ENCODE measurements at places on chromosomes 1 and 21. TPM values are rescaled to one million over a fixed set of nuclear protein-coding genes. Genes with fewer than 3 reads are reported as not detected.

Gene ANKRD65
- total RNA-seq, result 1.0 TPM

DNA sequence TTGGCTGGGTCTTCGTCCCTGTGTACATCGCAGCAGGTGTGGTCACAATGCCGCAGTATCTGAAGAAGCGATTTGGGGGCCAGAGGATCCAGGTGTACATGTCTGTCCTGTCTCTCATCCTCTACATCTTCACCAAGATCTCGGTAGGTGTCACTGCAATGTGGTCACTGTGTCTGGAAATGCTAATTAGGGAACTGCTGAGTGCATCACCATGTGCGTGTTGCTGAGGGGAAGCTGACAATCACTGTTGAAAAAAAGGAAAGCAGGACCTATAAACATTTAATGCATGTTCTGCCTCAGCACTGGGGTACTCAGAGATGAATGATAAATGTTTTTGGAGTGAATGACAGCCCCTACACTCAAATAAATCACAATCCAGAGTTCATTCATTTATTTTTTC lies 6.8 kb downstream of the SLC5A9 start:
- no peak for ATAC-seq

DNA sequence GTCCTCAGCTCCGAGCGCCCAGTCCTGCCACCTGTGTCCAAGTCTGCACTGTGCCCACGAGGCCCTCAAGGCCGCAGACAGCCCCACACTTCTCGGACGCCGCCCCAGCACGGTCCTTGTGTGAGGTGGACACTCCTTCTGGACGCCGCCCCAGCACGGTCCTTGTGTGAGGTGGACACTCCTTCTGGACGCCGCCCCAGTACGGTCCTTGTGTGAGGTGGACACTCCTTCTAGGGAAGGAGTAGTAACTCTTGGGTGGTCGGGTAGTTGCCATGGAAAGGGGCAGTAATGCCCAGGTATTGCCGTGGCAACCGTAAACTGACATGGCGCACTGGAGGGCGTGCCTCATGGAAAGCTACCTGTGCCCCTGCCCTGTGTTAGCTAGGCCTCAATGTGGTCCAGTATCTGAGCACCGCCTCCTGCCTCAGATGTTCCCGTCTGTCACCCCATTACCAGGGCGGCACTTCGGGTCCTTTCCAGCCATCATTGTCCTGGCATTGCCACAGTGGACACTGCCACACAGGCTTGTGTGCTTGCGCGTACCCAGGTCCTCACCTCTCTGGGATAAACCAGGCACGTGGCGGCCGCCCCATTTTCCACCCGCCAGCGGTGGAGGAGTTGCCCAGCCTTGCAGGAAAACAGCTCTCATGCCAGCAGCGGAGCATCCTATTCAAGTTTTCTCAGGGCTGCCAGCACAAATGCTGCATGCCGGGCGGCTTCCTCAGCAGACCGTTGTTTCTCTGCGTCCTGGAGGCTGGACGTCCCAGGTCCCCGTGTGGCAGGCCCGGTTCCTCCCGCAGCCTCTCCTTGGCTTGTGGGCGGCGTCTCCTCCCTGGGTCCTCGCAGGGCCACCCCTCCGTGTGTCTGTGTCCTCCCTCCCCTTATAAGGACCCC lies 40.8 kb upstream of the POFUT2 start:
- no peak for ATAC-seq

- peak; percentile 99 for ATAC-seq
Observed at GRCh38 chr1:225777583-225778336, at the start of gene SRP9. TSS of gene SRP9 (plus strand) at chr1:225777826. CDS start at chr1:225777941, 115 bp downstream.

GRCh38 chr1:202149566-202149965 lies 5.0 kb upstream of the ARL8A start:
- no peak for ATAC-seq

DNA sequence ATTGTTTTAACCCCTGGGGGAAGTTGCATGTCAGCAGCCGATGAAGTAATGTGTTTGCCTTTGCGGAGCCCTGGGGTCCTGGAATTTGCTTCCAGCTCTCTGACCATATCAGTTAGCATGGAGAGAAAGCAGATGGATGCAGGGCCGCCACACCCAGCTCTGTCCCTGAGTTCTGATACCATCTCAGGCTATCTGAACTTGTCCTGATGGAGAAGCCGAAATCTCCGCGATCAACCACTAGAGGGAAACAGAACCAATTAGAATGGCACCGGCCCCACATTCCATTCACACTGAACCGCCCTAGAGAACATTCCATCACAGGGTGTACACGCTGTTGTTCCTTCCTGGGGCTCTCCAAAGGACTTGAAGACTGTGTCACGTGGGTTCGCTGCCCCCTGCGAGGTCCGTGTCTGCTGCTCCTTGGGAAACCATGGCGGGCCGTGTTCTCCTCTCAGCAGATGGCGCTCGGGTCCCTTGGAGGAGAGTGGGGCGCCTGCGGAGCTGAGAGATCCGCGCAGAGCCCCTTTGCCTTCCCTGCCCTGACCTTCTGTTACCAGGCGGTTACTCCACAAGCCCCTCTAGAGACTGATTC lies 75.4 kb downstream of the ABCA4 start:
- ATAC-seq, result peak; percentile 44

DNA sequence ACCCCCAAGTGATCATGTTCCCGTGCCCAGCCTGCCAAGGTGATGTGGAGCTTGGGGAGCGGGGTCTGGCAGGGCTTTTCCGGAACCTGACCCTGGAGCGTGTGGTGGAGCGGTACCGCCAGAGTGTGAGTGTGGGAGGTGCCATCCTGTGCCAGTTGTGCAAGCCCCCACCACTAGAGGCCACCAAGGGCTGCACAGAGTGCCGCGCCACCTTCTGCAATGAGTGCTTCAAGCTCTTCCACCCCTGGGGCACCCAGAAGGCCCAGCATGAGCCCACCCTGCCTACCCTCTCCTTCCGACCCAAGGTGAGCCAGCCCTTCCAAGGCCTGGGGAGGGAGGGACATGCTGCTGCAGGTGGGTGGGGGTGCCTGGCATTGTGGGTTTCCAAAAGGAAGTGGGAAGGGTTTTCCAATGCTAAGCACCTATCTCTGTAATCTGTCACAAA lies 2.3 kb downstream of the TRIM46 start:
- ATAC-seq, result no peak

GRCh38 chr1:166914111-166914510 lies 38.0 kb upstream of the TADA1 start:
- no peak for ATAC-seq

DNA sequence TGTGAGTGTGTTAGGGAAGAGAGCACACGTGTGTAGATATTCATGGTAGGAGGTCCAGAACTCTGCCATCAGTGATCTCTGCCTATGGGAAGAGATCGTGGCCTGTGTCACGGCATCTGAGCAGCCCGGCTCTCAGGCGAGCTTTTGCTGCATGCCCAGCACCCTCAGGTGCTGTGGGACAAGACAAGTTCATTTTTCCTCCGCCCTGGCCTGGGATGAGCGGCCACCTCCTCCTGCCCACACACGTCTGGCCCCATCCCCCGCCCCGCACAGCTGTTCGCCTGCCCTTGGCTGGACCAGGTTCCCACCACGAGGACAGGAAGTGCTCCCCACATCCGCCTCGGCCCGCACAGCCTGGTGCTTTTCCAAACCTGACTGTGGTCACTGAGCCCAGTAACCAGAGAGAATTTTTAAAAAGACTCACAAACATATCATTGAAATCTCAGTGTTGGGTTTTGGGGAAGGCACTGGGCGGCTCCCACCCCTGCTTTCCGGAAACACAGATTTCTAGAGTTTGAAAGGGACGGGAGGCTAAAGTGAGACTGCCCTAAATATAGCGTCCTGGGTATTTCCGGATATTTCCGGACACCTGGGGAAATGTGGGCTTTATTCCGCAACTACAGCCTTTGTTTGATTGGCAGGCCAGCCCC lies 18.0 kb downstream of the BMP8A start:
- ATAC-seq, result peak; percentile 34

DNA sequence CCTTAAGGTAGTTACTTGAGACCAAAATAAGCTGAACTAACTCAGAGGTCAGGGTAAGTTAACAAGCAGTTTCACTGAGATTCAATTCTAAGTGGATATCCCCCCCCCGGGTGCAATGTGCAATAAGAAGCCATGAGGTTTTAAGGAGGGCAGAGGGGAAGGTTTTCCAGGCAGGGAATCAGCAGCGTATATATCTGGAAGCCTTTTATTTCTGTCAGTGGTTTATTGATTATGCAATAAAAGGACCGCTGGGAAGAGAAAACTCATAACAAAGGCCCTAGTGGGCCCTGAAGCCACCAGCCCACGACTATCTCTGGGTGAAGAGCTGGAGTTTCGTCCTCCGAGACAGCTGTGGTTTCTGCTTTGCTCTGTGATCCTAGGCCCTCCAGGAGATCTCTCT lies 53.1 kb upstream of the CTPS1 start:
- ATAC-seq, result no peak

DNA sequence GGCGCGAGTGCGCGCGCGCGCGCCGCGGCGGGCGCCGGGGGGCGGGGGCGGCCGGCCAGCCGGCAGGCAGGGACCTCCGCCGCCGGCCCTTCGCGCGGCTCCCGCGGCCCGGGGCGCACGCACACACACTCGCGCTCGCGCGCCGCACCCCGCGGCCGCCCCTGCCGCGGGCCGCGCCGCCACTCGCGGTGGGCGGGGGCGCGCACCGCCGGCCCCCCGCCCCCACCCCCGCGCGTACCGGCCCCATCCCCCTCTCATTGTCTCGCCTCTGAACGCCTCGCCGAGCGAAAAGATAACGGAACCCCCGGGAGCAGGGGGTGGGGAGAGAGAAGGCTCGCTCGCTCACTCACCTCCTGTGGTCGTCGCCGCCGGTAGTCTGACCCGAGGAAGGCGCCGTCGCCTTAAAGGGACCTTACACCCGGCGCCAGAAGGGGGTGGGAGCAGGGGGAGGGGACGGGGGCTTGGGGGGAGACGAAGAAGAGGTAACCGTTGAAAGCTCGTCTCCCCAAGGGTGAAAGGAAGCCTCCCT lies 428 bp downstream of the POGZ start:
- peak; percentile 65 for ATAC-seq

GRCh38 chr1:229537894-229538293 lies 20.6 kb downstream of the ABCB10 start:
- no peak for ATAC-seq

- ATAC-seq, result no peak
Observed at GRCh38 chr1:64287071-64287470, 83.6 kb downstream of the UBE2U start.

Gene IGSF21
- 17.8 TPM for total RNA-seq

GRCh38 chr1:74502858-74503257 lies 9.6 kb downstream of the LRRC53 start:
- ATAC-seq, result no peak

DNA sequence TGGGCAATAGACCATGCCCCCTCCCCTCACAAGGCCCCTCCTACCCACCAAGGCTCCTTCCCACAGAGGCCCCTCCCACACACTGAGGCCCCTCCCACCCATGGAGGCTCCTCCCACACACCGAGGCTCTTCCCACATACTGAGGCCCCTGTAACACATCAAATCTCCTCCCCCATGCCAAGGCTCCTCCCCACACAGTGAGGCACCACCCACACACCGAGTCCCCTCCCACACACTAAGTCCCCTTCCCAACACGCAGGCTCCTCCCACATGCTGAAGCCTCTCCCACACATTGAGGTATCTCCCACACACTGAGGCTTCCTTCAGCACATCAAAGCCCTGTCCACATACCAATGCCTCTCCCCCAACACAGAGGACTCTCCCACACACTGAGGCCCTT lies 391.8 kb downstream of the CAMTA1 start:
- ATAC-seq, result no peak

Gene SPRR2F
- not detected for total RNA-seq

GRCh38 chr1:40648200-40648599 lies 17.3 kb downstream of the RIMS3 start:
- no peak for ATAC-seq

Gene B4GALT3
- total RNA-seq, result 52.9 TPM

Gene DCST2
- total RNA-seq, result 0.45 TPM

Gene MYOG
- total RNA-seq, result 0.17 TPM

GRCh38 chr1:180252638-180253536 lies 22.8 kb downstream of the LHX4 start:
- ATAC-seq, result no peak

DNA sequence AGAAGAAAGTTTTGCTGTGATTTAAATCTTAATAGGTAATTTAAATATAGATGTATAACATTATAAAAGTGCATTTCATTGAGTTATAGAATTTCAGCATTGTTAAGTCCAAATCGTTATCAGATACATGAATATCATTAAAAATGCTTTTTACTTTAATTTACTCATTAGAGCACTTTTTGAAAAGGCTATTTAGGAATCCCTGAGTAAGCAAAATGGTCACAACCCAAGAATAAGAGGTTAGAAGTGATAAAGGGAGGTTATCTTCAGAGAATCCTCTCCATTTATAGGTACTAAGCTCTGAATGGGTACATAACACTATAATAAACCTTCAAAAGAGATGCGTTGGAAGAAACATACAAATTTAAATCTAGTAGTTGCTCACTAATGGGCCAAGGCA lies 130.7 kb downstream of the SLC30A10 start:
- ATAC-seq, result no peak

- ATAC-seq, result no peak
Observed at GRCh38 chr1:185916861-185917260, 182.7 kb downstream of the HMCN1 start.

DNA sequence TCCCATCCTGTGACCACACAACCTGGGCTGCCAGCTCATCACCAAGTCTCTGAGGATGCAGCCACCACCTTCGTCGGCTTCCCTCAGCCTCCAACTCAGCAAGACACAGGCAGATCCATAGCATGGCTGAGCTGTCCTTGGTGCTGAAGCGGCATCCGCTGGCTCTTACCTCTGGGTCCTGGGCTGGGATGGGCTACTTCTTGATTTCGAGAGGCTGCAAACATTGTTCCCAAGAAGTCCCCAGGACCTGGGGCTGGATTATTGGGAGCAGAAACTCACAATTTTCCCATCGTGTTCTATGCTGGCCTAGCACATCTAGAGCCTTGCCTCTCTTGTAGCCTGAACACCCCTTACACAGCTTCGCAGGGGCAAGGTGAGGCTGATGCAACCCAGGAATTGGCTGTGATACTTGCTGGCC lies 24.9 kb upstream of the C1QA start:
- ATAC-seq, result no peak

Gene FCRL6
- total RNA-seq, result 0.27 TPM

DNA sequence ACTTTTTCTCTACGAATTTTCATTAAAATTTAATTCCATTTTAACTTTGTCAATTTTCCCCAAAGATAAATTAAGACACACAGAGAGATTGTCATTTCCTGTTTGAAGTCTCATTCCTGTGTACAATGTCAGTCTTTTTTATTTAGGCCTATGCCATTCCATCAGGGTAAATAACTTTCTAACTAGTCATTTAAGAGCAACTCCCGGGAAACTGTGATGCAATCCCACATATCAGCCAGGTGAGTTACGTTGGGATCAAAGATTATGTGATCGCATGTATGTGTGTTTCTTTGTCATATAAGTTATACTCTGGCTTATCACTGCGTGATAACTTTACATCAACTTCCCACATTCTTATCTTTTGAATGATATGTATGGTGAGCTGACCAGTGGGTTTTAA lies 86.1 kb upstream of the S1PR1 start:
- no peak for ATAC-seq

Gene ODF2L
- 68.3 TPM for total RNA-seq

Gene CD1B
- not detected for total RNA-seq

Gene SPAG17
- total RNA-seq, result 64.8 TPM

Data from motor neuron (in vitro differentiated cells).